NCI-H1092 treated with DMSO at 0.1 percent for 48 hours (cell line): ENCODE measurements at places on chromosomes 6 and 20.

- no peak for DNase-seq
Observed at GRCh38 chr6:148866657-148867268, 119.9 kb downstream of the UST start.

GRCh38 chr20:4017051-4017712 lies 1.8 kb upstream of the RNF24 start:
- DNase-seq: no peak

DNA sequence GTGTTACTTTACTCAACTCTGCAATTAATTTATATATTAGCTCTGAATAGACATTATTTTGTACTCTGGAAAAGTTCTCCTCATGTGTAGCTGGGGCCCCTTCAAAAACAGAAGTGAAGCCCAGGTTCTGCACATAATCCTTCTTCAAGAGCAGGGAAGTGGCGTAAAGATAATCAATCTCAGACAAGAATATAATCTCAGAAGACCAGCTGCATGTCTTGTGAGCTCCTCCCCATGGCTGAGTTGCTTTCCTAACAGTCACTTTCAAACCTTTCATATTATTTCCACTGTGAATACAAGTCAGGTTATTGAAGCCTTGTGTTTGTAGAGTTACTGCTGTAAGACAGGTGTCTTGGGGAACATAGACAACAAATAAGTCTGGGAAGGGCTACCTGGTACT lies 691.9 kb downstream of the RFPL4B start:
- DNase-seq: no peak

GRCh38 chr6:127907960-127908640 lies 7.2 kb upstream of the THEMIS start:
- DNase-seq: no peak

- DNase-seq: no peak
Observed at GRCh38 chr6:43453831-43454230, 1.5 kb downstream of the DLK2 start.

DNA sequence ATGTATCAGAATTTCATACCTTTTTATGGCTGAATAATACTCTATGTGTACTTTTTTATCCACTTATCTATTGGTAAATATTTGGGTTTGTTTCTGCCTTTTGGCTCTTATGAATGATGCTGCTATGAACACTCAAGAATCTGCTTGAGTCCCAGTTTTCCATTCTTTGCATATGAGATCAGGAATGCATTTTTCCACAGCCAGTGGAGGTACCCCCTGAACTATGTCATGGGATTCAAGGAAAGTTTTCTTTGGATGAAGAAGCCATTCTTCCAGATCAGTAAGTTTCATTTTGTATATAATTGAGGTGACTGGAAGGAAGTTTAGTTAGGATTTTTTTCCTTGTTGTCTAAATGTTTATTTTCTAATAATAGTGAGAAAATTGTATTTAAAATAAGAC lies 40.9 kb downstream of the NKX2-4 start:
- no peak for DNase-seq
